ENCODE measurements at places on chromosomes 4 and X.

- DNase-seq, result no peak
Observed at GRCh38 chr4:80385397-80386280, 50.1 kb downstream of the CFAP299 start.

DNA sequence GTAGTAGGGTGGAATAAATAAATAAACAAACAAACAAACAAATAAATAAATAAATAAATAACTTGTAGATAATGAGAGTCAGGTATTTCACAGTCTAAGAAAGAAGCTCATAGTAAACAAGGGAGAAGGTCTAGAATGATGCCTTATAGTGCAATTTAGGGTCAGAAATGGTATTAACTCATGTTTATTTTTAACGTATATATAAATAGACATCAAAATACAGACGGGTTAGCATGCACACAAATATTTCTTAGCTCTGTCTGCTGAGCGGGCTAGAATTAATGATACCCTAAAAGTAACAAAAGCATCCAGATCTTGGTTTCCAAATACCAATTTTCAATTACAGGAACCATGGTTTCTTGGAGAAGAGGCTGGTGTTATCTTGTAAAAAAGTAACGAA is 16.6 kb downstream of the PFKFB1 start:
- DNase-seq, result no peak

- no peak for DNase-seq
Observed at GRCh38 chrX:57675320-57675719, 4.7 kb downstream of the NLRP2B start.

DNA sequence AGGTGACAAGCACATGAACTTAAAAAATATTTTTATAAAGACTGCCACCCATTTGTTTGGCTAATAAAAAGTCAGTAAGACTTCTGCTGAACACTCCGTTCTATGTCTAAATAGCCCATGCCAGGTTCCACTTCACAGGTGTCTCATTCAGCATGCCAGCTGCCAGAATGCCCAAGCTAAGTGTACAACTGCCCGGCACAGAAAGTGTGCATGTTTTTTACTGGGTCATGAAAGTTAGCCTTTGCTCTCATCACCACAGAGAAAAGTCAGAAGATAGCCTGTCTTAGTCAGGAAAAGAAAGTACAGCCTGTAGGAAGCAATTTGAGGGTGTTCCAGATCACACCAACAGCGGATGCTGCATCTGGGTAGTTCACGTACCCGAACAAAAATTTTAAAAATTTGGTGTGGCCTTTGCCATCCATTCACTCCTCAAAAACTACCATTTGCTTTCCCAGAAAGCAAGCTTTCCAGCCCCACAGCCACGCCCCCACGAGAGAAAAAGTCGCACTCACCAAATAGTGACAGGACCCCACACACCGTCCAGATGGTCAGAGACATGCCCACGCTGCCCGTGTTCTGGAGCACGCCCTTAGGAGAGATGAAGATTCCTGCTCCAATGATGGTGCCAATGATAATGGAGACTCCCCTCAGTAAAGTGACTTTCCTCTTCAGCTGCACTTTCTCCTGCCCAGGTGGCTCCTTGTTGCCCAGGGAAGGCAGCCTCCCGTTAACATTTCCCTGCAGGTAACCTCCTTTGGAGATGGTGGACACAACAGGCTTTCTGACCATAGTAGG is 671 bp downstream of the SLC7A11 start:
- DNase-seq, result no peak

GRCh38 chr4:90084967-90085295 is 42.3 kb upstream of the CCSER1 start:
- no peak for DNase-seq

DNA sequence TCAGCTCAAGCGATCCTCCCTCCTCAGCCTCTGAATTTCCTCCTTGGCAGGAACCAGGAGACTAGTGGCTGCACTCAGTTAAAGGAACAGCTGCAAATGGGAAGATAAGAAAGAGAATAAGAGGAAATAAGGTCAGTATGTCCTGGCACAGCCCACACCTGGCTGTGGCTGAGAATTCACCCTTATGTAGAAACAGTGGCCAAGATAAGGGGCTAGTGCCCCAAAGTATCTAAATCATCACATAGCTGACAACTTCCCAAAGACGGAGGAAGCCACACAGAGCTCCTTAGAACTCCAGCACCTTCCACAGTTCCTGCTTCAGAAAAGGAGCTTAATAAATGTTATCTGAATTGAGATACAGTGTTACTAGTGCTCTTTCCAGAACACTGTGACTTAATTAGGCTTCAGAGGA is 2.3 kb upstream of the CHIC2 start:
- no peak for DNase-seq

GRCh38 chrX:39630344-39630743 is 467.4 kb downstream of the BCOR start:
- no peak for DNase-seq

DNA sequence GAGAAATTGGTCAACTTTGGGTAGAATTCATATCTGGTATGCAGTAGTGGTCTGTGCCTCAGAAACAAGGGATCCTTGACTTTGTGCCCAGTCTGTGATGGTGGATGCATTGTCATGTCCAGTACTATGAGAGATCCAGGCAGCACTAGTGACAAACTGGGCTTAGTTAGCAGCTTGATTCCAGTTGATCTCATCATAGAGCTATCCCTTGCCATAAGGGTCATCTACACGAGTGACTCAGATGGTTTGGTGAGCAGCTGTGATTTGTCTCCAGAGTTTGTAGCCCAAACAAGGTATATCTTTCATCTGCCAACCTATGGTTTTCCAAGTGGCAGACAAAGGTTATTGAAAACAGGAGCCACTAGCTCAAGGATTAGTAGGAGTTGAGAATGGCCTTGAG is 298.8 kb downstream of the GBA3 start:
- DNase-seq, result no peak

- peak; percentile 35 for DNase-seq
Observed at GRCh38 chr4:70705183-70706043, 16.4 kb upstream of the RUFY3 start.

GRCh38 chrX:85516131-85516530 is 136.7 kb upstream of the POF1B start:
- no peak for DNase-seq

GRCh38 chr4:89829470-89830138 is 7.4 kb downstream of the SNCA start:
- no peak for DNase-seq

- peak; percentile 47 for DNase-seq
Observed at GRCh38 chrX:46796574-46797191, 37.8 kb upstream of the SLC9A7 start.

- peak; percentile 9 for DNase-seq
Observed at GRCh38 chrX:153226344-153227185, 47.5 kb downstream of the MAGEA1 start.

GRCh38 chrX:77953708-77954107 is 15.7 kb downstream of the PGAM4 start:
- DNase-seq, result no peak

DNA sequence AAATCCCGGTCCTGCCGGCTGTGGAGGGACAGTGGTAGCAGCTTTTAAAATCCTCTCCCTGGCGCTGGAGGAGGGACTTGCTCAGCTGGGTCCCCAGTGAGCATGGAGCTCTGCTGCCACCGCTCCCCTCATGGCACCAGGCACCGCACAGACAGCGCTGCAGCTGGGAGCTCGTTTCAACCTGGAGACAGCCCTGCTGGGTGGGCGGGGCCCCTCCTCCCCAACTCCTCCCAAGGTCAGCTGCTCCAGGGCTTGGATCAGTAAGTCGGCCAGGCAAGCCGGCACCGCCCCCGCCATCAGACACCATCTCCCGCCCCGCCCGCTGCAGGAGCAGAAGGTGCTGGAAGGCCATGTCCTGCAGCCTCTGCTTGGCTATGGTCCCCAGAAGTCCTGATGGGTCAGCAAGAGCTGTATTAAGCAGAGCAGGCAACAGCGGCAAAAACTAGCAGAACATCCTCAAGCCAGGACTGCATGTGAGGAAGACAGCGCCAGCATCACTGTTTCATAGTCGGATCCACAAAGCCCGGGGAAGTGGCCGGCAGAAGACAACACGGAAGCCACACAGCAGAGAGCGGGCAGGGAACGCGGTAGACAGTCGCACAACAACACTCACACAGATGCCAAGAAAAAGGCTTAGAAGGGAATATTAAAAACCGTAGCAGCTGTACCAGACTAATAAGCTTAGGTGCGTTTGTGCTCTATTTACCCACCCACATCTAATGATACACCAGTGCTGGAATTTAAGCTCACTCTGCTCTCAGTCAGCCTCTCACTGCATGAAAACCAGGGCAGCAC is 16.2 kb downstream of the ZFYVE28 start:
- no peak for DNase-seq

DNA sequence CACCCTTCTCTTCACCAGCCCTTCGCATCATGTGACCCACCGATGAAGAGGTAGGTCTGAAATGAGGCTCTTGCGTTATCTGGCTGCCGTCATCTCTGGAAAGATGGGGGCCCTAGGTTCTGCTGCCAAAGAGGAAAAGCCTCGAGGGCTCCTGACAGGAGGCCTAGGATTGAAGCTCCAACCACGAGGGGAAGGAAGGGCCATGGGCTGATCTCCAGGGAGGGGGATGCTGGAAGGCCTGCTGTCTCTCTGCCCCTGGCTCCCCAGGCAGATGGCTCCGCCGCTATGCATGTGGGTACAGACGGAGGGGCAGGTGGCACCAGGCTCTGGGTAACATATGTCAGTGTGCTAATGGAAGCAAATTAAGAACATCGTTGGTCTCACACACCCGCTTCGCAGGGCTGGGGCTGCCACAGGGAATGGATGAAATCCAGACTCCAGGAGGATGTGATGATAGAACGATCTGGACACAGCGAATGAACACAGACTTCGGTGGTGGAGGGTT is 44.9 kb downstream of the AFAP1 start:
- no peak for DNase-seq

DNA sequence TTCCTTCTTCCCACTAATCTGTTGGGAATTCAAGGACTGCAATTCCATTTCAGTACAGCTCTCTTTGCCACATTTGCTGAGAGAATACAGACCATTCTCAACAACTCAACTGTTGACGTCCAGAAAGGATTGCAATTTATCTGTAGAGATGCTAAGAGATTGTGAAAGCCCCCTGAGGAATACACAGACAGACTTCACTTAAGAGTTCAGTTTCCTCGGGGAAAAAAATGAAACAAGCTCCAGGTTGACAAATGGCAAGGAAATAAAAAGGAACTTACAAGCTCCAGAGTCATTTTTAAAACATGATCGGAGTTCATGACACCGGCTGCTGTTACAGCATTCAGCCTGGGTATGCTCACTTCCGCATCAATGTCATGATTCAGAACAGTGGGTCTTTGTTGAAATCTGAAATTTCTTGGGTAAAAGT is 13.8 kb downstream of the TLR10 start:
- no peak for DNase-seq
